ENCODE measurements at places on chromosomes 4 and X.

DNA sequence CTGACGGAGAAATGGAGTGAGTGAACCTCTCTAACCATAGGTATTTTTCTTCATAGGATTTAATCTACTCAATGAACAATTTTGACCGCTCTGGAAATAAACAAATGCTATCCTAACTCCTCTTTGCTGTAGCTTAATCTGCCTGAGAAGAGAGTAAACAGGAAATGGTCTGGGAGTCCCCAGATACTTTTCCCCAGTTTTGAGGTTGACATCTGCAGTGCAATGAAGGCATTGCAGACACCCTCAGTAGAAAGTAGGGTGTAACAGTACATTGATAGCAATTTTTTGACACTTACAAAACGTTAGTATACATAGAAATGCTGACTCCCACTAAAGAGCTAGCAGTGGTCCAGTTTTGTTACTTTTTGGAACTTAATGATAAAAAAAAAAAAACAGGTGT, 495.9 kb upstream of the FAM241A start:
- DNase-seq = no peak

GRCh38 chr4:143351774-143352451, 15.2 kb downstream of the GAB1 start:
- no peak for DNase-seq

DNA sequence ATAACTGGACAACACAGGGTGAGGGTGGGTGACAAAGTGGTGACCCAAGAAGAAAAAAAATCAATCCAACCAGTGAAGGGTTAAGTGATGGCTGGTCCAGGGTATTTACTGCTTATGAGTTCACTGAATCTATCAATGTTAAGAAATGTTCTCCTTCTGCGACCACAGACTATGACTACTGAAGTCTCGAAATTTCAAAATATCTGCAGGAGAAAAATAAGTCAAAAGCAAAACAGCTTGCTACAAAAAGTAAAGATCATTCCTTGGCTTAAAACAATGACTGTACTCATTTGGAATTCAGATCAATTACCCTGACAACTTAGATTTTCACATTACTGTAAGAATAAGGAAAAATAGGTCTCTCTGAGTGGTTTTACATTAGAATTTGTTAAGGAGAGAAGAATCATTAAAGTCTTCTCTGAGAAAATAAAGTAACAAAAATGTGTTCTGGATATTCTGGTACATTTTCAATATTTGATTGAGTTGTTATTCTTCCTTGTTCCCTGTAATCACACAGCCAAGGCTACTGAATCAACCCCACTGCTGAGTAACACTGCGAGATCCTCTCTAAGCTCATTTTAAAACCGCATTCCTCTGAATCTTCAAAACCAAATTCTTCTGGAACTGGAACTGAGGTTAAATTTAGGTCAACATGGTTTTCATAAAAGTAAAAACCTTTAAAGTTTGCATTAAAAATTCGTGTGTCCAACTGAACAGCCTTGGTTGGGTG, 22.7 kb downstream of the SMPX start:
- no peak for DNase-seq

DNA sequence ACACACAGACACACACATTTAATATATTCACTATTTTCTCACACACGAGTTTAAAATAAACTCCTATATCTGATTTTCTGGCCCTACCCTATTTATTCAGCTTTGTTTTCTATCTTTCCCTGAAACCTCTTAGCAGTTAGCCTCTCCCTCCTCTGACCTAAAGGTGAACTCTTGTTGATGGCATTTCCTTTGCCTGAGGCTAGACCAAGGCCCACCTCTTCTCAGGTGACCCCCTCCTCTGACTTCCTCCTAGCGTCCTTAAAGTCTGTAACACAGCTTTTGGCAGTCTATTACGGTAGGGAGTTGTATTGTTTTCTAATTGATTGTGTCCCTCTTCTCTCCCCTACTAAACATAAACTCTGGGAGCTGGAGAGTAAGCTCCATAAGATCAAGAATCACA, 1.7 kb upstream of the SRPX2 start:
- DNase-seq = no peak

DNA sequence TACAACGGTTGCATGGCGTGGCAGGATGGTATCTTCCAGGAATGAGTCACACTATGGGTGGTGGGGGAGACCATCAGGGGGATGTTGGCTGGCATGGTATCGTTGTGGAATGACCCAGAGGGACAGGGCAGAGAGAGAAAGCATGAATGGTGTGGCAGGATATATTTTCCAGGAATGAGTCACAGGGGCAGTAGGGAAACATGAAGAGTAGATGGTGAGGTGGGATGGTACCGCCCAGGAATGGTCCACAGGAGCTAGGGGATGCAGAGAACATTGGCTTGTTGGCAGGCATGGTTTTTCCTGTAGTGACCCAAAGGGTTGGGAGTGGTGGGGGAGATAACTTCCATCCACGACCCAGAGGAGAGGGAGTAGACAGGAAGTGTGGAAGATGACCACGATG, 62.4 kb downstream of the MAOA start:
- DNase-seq = no peak

DNA sequence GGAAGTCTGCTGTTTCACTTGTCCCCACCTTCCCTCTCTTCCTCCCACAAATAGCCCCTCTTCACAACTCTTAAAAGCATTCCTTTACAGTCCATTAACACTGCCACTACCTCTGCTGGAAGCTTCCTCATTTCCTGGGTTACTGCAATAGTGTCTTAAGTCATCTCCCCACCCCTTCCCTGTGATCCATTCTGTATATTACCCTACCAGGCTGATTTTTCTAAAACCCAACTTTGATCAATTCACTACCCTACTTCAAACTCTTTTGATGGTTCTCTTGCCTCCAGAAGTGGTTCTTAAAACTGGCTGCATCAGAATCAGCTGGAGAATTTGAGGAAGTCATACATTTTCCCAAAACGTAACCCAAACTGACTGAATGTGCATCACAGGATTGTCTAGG, 8.8 kb upstream of the XIAP start:
- no peak for DNase-seq

DNA sequence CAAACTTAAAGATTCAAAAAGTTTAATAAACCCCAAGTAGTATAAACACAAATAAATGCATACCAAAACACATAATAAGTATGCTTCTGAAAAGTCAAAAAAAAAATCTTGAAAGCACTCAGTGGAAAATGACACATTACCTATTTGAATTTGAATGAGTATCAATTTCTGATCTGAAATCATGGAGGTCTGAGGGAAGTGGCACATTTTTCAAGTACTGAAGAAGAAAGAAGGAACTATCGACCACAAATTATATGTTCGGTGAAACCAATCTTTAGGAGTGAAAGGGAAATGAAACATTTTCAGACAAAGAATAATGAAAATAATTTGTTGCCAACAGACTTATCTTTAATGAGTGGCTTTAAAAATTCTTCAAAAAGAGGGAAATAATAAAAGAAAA, 12.1 kb upstream of the F9 start:
- no peak for DNase-seq

DNA sequence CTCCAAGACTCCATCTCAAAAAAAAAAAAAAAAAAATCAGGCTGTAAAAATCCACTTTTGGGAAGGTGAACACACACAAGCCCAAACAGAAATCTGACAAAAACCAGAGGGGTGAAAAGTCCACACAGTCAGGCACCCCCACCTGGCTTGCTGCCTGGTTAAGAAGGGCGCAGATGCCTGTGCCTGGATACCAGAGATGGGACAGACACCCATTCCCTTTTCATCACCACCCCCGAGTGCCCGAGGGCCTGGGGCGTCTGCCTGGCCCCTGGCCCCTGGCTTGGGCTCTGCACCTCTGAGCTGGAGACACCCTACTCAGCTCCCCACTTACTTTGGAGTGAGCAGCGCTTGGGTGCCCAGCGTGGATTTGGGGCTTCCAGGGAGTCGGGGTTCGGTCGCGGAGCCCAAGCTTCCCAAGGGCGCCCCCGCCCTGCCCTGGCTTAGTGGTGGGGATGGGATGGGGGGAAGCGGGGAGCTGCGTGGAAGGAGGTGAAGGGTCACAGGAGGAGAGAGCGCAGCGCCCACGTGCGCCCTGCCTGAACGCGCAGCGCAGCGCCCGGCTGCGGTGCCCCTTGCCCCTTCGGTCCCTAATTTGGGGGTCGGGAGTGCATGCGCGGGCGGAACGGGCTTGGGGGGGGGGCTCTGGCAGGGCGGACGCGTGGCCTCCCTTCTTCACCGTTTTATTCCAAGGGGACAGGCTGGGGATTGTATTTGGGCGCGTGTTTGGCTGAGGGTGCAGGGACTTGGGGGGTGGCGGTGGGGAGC, 11.3 kb downstream of the SHOX start:
- DNase-seq = no peak

GRCh38 chr4:103364083-103364482, 165.9 kb upstream of the CENPE start:
- no peak for DNase-seq

DNA sequence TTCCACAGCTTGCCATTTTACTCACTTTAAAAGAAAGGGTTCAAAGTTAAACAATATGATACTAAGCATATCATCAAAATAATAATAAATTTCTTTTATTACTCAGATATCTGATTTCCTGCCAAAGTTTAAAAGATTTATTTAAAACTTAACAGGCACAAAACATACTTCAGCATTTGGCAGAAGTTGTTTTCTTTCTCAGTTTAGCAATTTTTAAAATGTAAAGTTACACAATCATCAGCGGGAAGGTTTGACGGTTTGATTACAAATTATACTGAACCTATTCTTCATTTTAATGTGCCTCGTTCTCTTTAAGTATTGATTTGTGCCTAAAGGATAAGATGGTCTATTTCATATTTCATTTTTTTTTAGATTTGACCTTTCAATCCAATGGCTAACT, 227.2 kb downstream of the APBB2 start:
- DNase-seq = no peak

DNA sequence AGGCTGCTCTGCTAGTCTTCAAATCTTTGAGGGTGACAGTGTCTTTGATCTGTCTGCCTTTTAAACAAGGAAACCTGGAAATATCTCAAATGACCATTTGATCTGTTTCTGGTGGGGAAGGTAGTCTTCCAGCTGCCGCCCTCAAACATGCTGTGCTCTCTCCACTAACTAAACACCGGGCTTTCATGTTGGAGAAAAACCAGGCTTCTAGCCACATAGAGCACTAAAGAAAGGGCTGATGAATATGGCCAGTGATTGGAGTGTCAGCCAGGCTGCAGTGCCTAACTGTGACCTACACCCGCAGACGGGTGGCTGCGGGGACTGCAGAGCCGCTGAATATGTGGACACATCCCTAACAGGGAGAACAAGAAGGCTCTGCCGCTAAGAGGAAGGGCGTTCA, 85.9 kb downstream of the UNC5C start:
- no peak for DNase-seq

DNA sequence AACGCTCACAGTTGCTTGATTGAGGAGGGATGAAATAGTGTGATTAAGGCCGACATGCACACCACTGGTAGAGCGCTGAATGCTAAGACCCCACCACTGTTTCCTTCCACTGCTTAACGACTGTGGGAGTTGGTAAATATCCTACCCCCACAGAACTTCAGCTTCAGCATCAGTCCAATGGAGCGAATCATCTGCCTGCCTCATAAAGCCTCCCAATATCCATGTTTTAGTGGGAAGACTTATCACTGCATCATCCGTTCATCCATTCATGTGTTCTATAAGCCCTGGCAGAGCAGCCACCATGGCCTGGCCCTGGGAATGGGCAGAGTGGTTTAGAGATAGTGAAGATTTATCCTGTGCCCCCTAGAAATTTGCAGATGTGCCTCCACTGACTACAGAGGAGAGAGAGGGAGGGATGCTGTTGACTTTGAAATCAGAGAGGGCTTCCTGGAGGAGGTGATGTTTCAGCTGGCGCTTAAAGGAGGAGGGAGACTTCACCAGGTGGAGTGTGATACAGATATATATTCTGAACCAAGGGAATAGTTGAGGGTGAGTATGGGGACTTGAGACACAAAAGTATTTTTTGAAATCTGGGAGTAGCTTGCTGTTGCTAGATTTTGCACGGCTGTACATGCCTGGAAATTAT, 71.9 kb upstream of the STX18 start:
- DNase-seq = no peak

DNA sequence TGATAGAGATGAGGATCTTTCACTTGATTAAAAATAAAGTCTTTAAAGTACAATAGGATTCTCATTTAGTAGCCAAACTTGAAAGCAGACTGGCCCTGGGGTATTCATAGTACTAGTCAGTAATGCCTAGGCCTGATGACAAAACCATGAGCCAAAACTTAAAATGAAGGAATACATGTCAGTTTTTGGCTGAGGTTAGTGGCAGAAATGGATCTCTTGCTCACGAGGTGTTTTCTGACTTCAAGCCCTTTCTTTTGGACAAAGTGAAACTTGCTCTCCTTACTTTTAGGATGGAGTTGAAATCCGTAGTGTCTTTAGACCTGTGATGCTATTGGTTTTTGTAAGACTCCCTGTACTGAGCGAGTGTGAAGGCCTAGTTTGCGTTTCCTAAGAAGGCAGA, 157.7 kb downstream of the CCNG2 start:
- no peak for DNase-seq

GRCh38 chr4:54945838-54946237, 179.6 kb downstream of the KDR start:
- no peak for DNase-seq

- no peak for DNase-seq
Observed at GRCh38 chrX:154696676-154697045, 43.3 kb upstream of the CTAG2 start.

DNA sequence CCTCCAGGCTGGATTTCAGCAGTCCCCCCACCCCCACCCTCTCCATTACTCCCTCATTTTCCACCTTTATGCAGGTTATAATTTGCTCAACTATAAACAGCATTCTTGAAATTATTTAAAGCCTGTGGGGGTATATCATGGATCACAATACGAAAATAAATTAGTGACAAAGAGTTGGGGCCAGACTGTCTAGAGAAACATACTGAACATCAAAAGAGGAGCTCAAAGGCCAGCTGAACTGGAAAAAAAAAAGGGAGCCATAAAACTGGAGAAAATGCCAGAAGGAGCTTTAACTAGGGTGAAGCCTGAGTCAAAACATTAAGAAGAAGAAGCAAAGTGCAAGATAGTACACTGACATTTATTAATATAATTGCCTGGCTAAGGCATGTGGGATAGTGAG, 137.8 kb downstream of the ANTXR2 start:
- no peak for DNase-seq

GRCh38 chr4:56112377-56112776, 163.6 kb downstream of the CEP135 start:
- no peak for DNase-seq

DNA sequence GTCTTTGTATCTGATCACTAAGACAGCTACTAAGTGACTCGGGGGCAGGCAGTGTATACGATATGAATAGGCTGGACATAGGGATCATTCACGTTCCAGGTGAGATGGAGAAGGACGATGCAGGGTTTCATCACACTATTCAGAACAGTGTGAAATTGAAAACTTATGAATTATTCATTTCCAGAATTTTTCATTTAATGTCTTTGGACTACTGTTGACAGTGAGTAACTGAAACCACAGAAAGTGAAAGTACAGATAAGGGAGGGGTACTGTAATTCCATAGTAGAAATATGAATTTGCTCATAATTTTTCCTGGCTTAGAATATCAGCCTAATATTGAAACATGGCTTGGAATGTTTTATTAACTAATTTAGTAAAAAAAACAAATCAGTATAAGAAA, 24.4 kb downstream of the TMEM144 start:
- DNase-seq = no peak

- DNase-seq = no peak
Observed at GRCh38 chrX:131951166-131951565, 71.9 kb upstream of the STK26 start.

GRCh38 chr4:119682099-119682498, 53.5 kb upstream of the PDE5A start:
- DNase-seq = no peak

- DNase-seq = no peak
Observed at GRCh38 chrX:118675326-118675965, 52.0 kb upstream of the IL13RA1 start.

All from stimulated activated CD4-positive, alpha-beta T cell treated with anti-CD3 and anti-CD28 coated beads, Interleukin-2, amount 100 ng/mL, for 4 hours (primary cell).